Lung (tissue), 17 donors: ENCODE measurements at places on chromosomes 11 and 22. TPM values are rescaled to one million over a fixed set of nuclear protein-coding genes. Genes with fewer than 3 reads are reported as not detected.

CD151 gene
- 313 TPM for polyA plus RNA-seq

DNA sequence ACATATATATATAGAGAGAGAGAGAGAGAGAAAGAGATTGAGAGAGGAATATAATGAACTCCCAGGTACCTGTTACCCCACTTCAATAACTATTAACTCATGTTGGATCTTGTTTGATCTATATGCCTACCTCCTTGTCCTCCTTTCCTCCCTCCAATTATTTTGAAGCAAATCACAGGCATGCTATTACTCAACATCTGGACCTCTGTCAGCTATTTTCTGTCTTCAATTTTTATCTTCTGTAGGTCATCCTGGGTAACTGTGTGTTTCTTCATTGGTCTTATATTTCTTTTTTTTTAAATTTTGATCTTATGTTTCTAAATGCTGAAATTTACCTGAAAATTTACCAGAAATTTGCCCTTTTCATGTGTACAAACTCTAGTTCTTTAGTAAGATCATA lies 24.8 kb downstream of the UVRAG start:
- no peak overlapping the region for H3K4me3 ChIP-seq
- no peak overlapping the region for H3K27ac ChIP-seq
- DNase-seq = no peak
- H3K27me3 ChIP-seq = no peaks in the 10 kb centered on the region
- peaks cover 23% of the 10 kb centered on the region for H3K4me1 ChIP-seq
- H3K36me3 ChIP-seq = no peaks in the 10 kb centered on the region

GTPBP1 gene
- polyA plus RNA-seq = 35.8 TPM

C11orf86 gene
- polyA plus RNA-seq = not detected

- H3K27me3 ChIP-seq = no peaks in the 10 kb centered on the region
- no peak for DNase-seq
- H3K4me3 ChIP-seq = no peak overlapping the region
- no peak overlapping the region for H3K27ac ChIP-seq
These were observed 18.1 kb downstream of the TSKU start for GRCh38 chr11:76801225-76801624.

- H3K36me3 ChIP-seq = no peaks in the 10 kb centered on the region
- H3K4me1 ChIP-seq = peaks cover 12% of the 10 kb centered on the region
- H3K27ac ChIP-seq = no peak overlapping the region
These were observed 3.2 kb downstream of the CHST1 start for GRCh38 chr11:45662096-45662664.

DNA sequence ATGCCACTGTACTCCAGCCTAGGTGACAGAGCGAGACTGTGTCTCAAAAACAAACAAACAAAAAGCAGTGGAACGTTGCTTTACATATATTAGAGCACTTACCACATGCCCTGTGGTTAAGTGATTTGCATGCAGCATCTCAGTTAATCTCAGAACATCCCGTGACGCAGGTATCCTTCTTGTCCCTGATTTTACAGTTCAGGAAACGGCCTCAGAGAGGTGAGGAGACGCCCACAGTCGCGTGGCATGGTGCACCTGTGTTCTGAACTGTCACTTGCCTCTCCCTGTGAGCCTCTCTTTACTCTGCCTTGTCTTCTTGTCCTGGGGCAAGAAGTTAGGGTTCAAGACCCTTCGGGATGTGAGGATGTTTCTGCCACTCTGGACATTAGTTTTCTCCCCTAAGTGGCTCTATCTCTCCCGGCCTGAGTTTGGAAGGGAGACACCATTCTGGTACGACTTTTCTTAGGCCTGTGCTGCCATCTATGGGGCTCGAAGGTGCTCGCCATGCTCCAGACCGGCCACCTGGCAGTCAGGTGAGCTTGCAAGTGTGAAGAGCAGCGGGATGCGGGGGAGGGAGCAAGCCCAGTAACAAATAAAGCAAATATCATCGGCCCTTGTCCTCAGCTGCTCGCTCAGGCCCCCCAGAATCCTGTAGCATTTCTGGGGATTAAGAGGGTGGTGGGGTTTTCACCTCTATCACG lies 25.6 kb downstream of the YWHAH start:
- no peak overlapping the region for H3K4me3 ChIP-seq
- H3K4me1 ChIP-seq = peaks cover 4% of the 10 kb centered on the region
- H3K27me3 ChIP-seq = no peaks in the 10 kb centered on the region
- peak; percentile 68 for DNase-seq
- no peak overlapping the region for H3K27ac ChIP-seq
- H3K36me3 ChIP-seq = no peaks in the 10 kb centered on the region

DNA sequence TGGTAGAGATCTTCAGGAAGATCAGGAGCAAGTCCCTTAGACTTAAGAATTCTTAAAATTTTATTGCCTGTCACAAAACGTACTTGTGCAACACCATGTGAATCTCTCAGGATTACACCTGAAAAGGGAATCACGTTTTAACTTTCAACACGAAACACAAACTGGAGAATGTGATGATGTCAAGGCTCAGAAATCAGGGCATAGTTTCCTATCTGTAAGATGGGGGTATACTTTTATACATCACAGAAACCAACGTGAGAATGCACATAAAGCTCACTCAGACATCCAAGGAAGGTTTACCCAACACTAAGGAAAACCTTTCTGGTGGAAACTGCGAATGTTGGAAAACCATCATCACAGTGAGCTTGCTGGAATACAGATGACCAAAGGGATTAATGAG lies 2.0 kb downstream of the RPS13 start:
- no peaks in the 10 kb centered on the region for H3K27me3 ChIP-seq
- peaks cover 4% of the 10 kb centered on the region for H3K36me3 ChIP-seq
- DNase-seq = no peak
- peaks cover 12% of the 10 kb centered on the region for H3K4me1 ChIP-seq

SBF2 gene
- polyA plus RNA-seq = 17.4 TPM

CNGA4 gene
- polyA plus RNA-seq = 0.85 TPM

DNA sequence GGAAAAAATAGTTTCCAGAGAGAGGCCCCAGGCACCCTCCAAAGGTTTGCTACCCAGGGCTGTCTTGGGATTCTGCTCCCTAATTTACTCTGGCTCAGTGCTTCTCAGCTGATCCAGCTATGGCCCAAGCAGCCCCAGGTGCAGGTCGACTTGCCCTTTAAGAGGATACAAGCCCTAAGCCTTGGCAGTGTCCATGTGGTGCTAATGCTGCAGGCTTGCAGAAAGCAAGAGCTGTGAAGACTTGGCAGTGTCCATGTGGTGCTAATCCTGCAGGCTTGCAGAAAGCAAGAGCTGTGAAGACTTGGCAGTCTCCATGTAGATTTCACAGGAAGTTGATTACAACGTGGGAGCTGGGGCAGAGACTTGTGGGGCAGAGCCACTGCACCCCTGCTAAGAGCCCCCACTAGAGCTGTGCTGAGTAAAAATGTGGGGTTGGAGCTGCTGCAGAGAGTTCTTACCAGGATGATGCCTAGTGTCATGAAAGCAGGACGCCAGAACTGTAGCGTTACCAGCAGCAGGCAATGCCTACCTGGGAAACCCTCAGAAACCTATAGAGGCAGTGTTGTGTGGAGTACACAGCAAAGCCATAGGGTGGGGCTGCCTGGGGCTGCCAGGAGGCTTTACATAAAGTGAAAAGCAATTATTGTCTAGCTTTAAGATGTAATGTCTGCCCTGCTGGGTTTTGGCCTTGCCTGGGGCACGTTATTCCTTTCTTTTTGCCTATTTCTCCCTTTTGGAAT lies 16.1 kb upstream of the OR52K1 start:
- H3K4me3 ChIP-seq = no peak overlapping the region
- H3K27me3 ChIP-seq = no peaks in the 10 kb centered on the region
- no peaks in the 10 kb centered on the region for H3K4me1 ChIP-seq
- peak; percentile 6 for DNase-seq
- no peaks in the 10 kb centered on the region for H3K36me3 ChIP-seq
- no peak overlapping the region for H3K27ac ChIP-seq

DNA sequence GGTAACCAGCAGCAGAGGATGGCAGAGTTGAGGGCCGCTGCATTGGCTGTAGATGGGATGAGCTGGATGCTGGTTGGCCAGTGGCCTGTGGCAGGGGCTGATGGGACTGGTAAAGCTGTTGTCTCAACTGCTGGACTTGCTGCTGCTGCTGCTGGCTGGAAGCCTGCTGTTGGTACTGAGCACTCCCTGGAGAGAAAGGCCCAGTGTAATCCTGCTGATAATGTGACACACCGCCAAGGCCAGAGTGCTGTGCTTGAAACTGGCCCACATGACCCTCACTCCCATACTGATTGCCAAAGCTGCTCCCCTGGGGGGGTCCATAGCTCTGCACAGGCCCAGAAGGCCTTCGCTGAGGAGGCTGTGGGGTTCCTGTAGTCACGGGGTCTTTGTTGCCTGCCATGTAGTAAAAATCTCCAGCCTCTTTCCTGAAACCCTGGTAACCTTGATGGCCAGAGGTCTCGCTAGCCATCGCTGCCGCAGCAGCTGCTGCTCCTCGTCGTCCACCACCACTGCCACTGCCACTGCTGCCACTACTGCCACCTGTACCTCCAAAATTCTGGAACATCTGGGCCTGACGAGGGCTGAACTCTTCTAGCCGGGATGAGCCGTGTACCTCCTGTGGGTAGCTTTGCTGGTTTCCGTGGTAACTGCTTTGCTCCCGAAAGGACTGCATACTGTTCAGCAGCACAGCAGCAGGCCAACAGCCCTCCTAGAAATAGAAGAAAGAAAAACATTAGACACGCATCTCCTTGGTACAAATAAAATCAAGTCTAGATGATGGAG lies 55.6 kb downstream of the TCF20 start:
- DNase-seq = no peak
- no peaks in the 10 kb centered on the region for H3K27me3 ChIP-seq

DNA sequence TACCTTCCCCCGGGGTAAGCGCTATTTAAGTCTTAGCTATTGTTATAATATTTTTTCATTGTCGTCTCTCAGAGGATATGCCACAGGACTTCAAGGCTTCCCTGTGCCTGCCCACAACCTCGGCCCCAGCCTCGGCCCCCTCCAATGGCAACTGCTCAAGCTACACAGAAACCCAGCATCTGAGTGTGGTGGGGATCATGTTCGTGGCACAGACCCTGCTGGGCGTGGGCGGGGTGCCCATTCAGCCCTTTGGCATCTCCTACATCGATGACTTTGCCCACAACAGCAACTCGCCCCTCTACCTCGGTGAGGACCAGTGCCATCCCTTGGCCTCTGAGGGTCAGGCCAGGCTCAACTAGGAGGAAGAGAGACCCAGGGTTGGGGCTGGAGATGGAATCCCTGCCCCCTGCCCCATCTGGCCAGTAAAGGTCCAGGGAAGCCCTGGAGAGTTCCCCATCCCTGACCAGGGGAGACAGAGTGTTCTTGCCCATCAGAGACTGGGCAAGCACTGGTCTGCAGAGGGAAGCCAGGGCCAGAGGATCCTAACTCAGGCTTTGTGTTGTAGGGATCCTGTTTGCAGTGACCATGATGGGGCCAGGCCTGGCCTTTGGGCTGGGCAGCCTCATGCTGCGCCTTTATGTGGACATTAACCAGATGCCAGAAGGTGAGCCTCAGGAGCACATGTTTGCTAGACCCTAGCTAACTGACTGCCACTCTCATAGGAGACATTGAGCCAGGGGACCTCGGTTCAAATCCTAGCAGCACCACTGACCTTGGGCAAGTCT lies 18.4 kb downstream of the SLCO2B1 start:
- no peak overlapping the region for H3K4me3 ChIP-seq
- DNase-seq = no peak
- no peaks in the 10 kb centered on the region for H3K36me3 ChIP-seq
- no peaks in the 10 kb centered on the region for H3K4me1 ChIP-seq
- H3K27ac ChIP-seq = no peak overlapping the region

DNA sequence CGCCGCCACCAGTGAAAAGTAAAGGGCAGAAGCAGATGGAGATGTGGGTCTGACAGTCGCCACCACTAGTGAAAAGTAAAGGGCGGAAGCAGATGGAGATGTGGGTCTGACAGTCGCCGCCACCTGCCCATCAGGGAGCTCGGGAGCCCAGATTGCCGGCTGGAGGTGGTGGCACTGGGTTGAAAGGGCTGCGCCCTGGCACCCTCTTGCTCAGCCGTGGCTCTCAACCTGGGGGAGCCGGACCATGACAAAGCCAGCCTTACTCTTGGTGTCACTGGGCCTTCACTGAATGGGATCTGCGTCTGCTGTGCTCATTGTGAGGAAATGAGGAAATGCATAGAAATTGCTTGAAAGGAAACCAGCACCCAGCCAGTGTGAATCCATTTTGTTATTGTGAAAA lies 36.3 kb downstream of the AP2A2 start:
- no peaks in the 10 kb centered on the region for H3K4me1 ChIP-seq
- no peak overlapping the region for H3K27ac ChIP-seq
- H3K27me3 ChIP-seq = no peaks in the 10 kb centered on the region
- H3K36me3 ChIP-seq = peaks cover 16% of the 10 kb centered on the region
- DNase-seq = no peak

CDC45 gene
- polyA plus RNA-seq = 6.8 TPM

ZDHHC13 gene
- polyA plus RNA-seq = 10.6 TPM

TEX12 gene
- 0.31 TPM for polyA plus RNA-seq

DNA sequence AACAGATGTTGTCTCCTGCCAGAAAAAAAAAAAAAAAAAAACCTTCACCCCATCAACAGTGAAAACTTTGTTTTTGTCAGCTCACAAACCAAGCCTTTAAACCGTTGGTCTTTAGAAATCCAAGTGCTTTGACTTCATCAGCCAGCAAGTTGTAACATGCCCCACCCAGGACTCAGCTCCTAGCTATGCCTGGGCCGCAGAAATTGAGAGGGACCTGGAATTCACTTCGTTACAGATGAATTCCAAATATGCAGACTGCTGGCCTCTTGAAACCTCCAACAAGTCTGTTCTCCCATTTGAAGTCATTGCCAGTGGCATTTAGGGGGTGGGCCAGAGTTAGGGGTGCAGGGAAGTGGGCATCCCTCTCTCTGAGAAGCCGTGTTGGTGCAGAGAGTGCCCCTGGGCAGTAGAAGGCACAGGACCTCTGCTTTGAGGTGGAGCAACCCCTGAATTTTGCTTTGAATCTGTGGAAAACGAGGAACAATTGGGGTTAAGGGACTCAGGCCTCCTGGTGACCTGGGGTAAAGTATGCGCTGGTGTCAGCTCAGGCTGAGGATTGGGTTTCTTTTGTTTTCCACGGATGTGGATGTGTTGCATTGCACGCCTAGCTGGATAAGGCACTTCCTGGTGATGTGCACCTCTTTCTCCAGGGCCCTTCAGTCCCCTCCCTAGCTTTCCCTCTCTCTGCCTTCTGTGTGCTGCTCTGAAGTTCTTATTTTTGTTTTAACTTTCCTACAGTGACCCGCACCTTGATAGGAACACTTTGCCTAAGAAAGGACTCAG lies 109.5 kb downstream of the DBX1 start:
- no peaks in the 10 kb centered on the region for H3K27me3 ChIP-seq
- H3K36me3 ChIP-seq = peaks cover 4% of the 10 kb centered on the region
- H3K4me3 ChIP-seq = no peak overlapping the region
- peaks cover 5% of the 10 kb centered on the region for H3K4me1 ChIP-seq

- H3K4me3 ChIP-seq = peak overlapping the region; percentile 54
- no peak for DNase-seq
- peak overlapping the region; percentile 99 for H3K27ac ChIP-seq
- no peaks in the 10 kb centered on the region for H3K36me3 ChIP-seq
- peaks cover 2% of the 10 kb centered on the region for H3K4me1 ChIP-seq
These were observed 1.7 kb downstream of the YAP1 start for GRCh38 chr11:102111787-102112508.

TMEM121B gene
- polyA plus RNA-seq = 0.26 TPM
